Small intestine (tissue), 16 donors: ENCODE measurements at places on chromosomes 5 and 9.

- no peak for DNase-seq
Measured at GRCh38 chr9:86285261-86285660, 2.9 kb upstream of the ISCA1 start.

DNA sequence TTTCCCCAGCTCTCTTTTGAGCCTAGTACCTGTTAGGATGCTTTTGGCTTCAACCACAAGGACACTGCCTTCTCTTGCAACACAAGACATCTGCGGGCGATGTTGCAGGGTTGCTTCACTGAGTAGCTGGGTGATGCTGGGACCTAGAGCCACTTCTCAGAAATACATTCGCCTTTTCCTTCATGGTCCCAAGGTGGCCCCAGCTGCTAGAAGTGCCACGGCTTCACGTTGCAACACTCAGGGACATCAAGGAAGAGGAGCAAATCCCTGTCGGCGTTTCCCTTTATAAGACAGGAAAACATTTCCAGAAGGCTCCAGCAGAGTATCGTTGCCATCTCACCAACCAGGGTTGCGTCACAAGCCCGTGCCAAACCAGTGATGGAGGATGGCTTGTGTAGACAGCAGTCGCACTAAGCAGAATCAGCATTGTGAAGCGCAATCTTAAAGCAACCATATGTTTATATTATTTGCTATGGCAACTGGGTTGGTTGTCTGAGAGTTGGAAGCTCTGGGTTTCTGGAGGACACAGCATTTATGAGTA lies 62.7 kb downstream of the ANKRD33B start:
- no peak for DNase-seq

DNA sequence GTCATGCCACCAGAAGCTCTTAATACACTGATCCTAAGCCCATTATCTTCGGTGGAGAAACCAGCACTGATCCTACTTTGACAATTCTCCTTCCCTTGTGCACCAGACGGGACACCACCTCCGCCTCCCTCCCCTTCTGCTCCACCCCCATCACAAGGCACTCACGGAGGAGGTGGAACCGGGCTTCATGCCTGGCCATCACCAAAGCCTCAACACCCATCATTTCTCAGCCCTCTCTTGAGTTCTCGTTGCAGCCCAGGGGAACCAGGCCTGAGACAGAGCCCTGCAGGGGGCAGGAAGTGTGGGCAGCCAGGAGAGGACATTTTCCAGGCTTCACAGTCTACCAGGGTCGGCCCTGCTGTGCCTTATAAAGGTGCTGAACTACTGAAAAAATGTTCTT lies 160.5 kb downstream of the GOLPH3 start:
- no peak for DNase-seq

DNA sequence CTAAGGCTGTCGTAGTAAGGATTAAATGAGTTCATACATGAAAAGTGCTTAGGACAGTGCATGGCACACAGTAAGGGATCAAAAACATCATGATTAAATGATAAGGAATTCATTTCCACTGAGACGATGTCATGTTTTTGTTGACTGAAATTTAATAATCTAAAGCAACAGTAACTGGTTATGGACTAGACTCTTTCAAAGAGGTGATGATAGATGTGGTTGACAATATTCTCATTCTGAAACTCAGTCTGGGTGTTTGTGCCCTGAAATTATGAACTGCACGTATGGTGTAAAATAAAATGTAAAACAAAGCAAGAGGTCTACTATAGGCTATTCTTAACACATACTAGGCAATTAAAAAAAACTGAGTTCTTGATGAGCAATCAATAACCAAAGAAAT lies 280.0 kb downstream of the DENND1A start:
- DNase-seq: no peak

- DNase-seq: no peak
Measured at GRCh38 chr5:76958991-76959767, 6.3 kb downstream of the CRHBP start.
